ENCODE measurements at places on chromosomes 3 and 15.

DNA sequence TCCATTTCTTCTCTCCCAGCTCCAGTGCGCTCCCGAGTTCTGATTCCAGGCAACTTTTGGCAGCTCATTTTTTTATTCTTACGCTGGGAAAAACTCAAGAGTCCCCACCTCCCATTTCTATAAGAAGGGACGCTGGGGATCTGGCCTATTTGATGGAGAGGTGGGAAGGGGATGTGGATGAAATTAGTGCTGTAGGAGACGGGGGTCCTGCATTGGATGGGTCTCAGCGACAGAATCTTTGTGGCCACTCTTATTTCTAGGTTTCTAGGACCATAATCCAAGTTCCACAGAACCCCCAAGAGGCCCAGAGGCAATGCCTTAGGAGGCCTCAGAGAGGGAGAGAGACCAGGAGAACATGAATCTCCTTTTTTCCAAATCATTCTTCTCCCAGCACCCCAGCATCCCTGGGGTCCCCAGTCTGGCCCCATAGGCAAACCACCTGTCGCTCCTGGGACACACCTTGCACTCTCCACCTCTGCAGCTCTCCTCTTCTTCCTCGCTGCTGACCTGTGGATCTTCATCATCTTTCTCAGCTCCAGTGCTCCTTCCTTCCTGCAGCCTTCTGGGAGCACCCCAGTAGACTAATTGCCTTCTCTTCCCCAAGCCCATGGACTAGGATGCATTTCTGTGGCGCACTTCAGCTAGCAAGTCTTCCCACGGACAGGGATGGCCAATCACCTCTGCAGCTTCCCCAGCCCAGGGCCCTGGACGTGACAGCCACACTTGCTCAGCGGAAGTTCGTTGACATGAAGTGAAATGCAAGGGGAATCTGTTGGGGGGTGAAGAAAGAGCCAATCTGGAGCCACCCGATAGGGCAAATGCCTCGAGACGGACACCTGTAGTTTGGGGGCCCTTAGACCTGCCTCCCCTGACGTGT is 100.1 kb upstream of the ALDH1A3 start:
- no peak for DNase-seq

DNA sequence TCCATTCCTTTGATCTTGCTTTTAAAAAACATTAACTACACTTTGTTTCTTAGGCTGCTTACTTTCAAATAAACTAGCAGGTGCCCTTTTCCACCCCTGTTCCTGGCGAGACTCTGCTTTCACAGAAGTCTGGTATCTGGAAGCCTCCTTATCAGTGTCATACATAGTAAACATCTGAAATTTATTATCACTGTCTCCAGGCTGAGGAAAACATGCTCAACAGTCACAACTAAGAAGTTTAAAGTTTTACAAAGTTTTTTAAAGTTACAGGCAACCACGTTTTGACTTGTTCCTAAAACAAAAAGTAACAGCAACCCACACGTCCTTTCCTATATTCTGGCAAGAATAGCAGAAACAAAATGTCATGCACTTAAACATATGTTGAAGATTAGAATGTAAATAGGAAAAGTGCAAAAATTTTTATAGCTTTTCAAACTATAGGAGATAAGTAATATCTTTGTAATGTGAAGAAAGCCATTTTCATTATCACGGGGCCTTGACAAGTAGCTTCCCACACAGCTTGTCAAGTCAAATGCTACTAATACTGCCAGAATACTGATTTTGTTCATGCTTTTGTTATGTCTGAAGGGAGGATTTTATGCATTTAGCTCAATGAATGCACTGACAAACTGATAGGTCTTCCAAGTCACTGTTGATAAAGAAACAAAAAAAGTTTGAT is 275.2 kb upstream of the KCNMB2 start:
- DNase-seq = no peak

- no peak for DNase-seq
Observed at GRCh38 chr15:48472756-48473155, 141.5 kb downstream of the DUT start.

GRCh38 chr15:73602446-73602843 is 30.7 kb downstream of the NPTN start:
- DNase-seq = no peak

Data from brain (organoid and tissue), 16 donors.